H9 (cell line): ENCODE measurements at places on chromosomes 2 and 18. TPM values are rescaled to one million over a fixed set of nuclear protein-coding genes. Genes with fewer than 3 reads are reported as not detected.
A peak's percentile ranks its signal among the peaks of the same experiment; 100 is the strongest.

Gene ASB18
- not detected in 2 replicates for total RNA-seq

DNA sequence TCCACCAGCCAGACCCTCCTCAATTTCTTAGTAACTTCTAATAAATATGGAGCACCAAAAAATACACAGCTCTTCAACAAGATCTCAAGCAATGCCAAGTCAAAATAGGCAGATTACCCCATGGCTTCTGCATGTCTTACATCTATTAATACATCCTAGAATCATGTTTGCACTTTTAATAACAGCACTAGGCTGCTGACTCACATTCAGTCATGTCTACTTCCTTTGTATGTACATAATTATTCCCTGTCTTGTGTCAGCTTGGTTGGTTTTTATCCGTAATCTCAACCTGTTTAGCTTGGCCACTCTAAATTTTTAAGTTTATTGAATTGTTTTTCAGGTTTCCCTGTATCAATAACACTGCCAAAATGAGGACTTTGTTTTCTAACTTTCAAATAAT, 420.1 kb upstream of the ACVR2A start:
- no peaks in the 10 kb centered on the region for H3K27me3 ChIP-seq
- no peaks in the 10 kb centered on the region for H3K36me3 ChIP-seq
- H3K4me3 ChIP-seq = no peak overlapping the region
- no peak overlapping the region for H3K27ac ChIP-seq
- H3K4me1 ChIP-seq = no peaks in the 10 kb centered on the region
- no peak for DNase-seq

- H3K27ac ChIP-seq = no peak within 1 kb of the TSS
- DNase-seq = peak; percentile 67
Observed at GRCh38 chr2:171522052-171522787, at the start of gene CYBRD1. Gene CYBRD1 (plus strand): TSS chr2:171522474. CDS start chr2:171522546, 72 bp downstream.

Gene REG3A
- not detected in 2 replicates for total RNA-seq

GRCh38 chr2:231613331-231613662, 20.6 kb downstream of the TEX44 start:
- 0 out of 2 replicates have a peak, but pooled peaks cover 2% of the 10 kb centered on the region for H3K4me1 ChIP-seq
- no peak for DNase-seq
- H3K27me3 ChIP-seq = no peaks in the 10 kb centered on the region

Gene SLC23A3
- 1.2 and 1.9 TPM in 2 replicates for total RNA-seq

Gene OXER1
- total RNA-seq = 1.6 TPM in 2 replicates

DNA sequence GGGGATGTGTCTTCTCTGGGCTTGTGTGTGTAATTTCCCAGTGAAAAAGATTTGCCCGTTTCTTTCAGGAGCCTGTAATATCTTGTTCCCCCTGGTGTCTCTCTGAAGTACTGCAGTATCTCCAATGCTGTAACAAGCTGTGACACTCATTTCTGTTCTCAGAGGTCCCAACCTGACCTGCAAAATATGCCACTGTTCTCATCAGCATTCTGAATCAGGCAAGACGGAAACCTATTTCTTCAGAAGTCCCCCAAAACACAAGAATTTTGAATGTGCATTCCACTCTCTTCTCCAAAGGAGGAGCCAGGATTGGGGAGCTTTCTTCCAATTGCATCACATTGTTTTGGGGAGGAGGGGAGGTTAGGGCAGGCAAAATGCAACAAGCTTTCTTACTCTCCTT, 77.0 kb upstream of the CNGA3 start:
- no peaks in the 10 kb centered on the region for H3K27me3 ChIP-seq
- H3K4me1 ChIP-seq = no peaks in the 10 kb centered on the region
- H3K4me3 ChIP-seq = no peak overlapping the region
- H3K36me3 ChIP-seq = no peaks in the 10 kb centered on the region
- peak; percentile 46 for DNase-seq

GRCh38 chr2:49753344-49753985, 599.1 kb upstream of the FSHR start:
- no peaks in the 10 kb centered on the region for H3K36me3 ChIP-seq
- no peaks in the 10 kb centered on the region; the same call in 1 of the 2 replicates for H3K4me1 ChIP-seq
- H3K27me3 ChIP-seq = no peaks in the 10 kb centered on the region
- no peak overlapping the region for H3K27ac ChIP-seq
- H3K4me3 ChIP-seq = no peak overlapping the region
- DNase-seq = no peak

Gene SLC4A5
- 0.42 and 0.50 TPM in 2 replicates for total RNA-seq
